ENCODE measurements at places on chromosomes 1 and 21.

DNA sequence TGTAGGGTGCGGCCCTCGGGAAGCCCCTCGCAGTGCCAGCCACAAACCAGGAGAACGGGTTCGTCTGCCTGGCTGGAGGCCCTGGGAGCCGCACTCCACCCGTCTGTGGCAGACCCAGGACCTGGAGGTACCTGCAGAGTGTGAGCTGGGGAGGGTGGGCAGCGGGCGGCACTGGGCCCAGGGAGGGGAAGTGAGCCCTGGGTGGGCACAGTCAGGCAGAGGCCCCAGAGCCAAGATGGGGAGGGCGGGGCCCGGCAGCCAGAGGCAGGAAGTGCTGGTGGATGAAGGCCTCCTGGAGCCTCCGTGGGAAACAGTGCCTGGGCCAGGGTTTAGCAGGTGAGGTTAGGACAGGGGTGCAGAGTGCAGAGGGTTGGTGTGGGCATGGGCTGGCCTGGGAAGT, 4.0 kb upstream of the PEX10 start:
- DNase-seq = no peak

- DNase-seq = peak; percentile 91
Observed at GRCh38 chr1:2548068-2548589, 8.0 kb upstream of the TNFRSF14 start.

GRCh38 chr1:179091691-179092165, 9.9 kb downstream of the TOR3A start:
- no peak for DNase-seq

GRCh38 chr1:245990315-245991022, 516.6 kb downstream of the SMYD3 start:
- no peak for DNase-seq

DNA sequence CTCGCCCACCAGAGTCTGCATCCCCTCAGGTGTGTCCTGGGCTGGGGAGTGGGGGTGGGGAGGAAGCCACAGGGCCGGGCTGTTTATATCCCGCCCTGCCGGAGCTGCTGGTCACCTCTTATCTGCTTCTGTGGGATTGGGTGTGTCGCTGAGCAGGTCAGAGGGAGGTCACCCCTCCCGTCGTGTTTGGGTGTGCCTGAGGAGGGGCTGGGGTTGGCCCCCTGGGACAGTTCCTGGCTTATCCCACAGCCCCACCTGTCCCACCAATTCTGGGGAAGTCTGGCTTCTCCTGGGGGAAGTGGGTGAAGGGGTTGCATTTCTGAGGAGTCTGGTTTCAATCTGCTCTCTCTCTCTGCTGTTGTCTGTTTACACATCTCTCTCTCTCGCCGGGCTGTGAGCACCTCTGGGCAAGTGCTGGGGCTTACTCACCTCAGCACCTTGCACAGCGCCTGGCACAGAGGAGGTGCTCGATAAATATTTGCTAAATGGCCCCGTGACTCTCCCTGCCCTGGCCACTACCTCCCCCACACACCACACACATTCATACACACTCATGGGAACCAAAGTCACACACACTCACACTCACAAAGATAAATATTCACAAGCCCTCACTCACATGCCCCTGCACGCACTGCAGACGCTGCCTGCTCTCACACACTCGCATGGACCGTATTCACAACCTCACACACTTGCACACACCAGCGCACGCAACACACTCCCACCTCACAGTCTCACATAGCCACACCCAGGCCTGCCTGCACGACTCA, 8.3 kb downstream of the ELF3 start:
- peak; percentile 57 for DNase-seq

All from hematopoietic multipotent progenitor cell treated with erythropoietin and hydrocortisone succinate and interleukin-3 and kit ligand, for 6 days (in vitro differentiated cells).